Ascending aorta (tissue), 2 donors: ENCODE measurements at places on chromosomes 3 and 15.

DNA sequence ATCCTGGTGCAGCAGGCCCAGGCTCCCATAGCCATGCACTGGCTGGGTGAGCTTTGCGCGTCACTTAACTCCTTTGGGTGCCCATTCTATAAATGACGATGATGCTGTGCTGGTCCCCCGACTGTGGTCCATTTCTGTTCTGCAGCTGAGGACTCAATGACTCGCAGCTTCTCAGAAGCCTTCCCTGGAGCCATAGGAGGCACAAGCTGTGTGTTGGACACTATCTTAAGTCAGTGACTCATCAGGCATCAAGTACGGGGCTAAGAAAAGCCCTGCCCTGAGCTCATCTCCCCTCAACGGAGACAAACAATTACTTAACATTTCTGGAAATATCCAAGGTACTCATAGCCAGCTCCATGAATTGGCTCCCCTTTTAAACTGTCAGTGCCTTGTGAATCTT, 13.8 kb upstream of the MUSTN1 start:
- H3K27ac ChIP-seq: peak overlapping the region; percentile 92
- H3K36me3 ChIP-seq: peaks cover 37% of the 10 kb centered on the region
- no peak for DNase-seq
- H3K4me1 ChIP-seq: peaks cover 11% of the 10 kb centered on the region
- no peaks in the 10 kb centered on the region for H3K27me3 ChIP-seq

DNA sequence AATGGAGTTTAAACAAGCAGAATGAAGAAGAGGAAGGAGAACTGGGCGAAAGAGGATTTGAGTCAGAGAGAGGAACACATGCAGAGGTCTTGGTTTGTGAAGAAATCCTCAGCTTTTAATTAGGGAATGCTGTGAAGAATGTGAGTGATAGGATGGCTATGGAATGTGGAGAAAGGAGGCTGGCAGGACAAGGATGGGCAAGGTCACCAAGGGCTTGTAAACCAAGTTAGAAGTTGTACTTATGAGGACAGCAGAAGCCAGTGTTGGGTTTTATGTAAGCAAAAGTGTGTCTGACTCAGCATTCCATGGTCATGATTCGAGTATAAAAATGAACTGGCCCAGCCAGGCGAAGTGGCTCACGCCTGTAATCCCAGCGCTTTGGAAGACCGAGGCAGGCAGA, 60.0 kb upstream of the IL12A start:
- no peak overlapping the region for H3K4me3 ChIP-seq
- H3K27ac ChIP-seq: peak overlapping the region; percentile 23
- H3K4me1 ChIP-seq: peaks cover 6% of the 10 kb centered on the region
- DNase-seq: no peak

DNA sequence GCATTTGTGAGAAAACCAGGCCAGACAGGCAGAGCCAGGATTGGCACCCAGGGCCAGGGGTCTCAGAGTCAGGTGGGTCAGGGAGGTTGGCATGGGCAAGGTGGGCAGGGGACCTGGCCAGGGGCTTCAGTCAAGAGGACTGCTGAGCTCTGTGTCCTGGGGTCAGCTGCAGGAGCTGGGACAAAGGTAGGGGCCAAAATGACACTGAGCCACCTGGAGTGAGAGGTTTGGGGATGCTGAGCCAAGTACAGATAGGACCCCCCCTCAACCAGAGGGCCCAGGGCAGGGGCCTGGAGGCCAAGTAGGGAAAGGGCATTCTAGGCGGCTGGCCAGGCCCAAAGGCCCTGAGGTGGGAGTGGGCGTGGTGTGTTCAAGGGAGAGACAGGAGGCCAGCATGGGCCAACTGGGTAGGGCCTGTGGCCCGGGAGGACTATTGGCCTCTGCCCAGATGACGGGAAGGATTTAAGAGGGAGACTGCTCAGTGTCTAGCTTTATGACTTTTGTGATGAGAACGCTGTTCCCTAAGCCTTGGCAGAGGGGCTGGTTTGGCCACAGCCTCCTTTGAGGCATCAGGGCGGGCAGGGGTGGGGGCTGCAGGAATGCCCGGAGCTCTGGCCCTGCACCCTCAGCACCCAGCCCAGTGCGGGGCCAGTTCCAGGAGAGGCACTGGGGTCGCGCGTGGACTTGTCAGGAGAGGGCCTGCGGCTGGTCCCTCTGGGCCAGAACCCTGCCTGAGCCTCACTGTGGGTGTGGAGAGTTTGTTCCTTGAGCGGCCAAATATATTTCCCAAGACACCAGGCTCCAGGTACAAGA, 3.1 kb downstream of the CFAP100 start:
- DNase-seq: no peak
- H3K27me3 ChIP-seq: no peaks in the 10 kb centered on the region
- H3K4me3 ChIP-seq: no peak overlapping the region

- H3K36me3 ChIP-seq: no peaks in the 10 kb centered on the region
- no peaks in the 10 kb centered on the region for H3K4me1 ChIP-seq
- H3K4me3 ChIP-seq: no peak overlapping the region
- no peak for DNase-seq
- no peak overlapping the region for H3K27ac ChIP-seq
- H3K27me3 ChIP-seq: no peaks in the 10 kb centered on the region
Observed at GRCh38 chr3:35320646-35321407, 318.5 kb upstream of the ARPP21 start.

- no peaks in the 10 kb centered on the region for H3K27me3 ChIP-seq
- no peak overlapping the region for H3K27ac ChIP-seq
- H3K4me1 ChIP-seq: peaks cover 2% of the 10 kb centered on the region
- H3K4me3 ChIP-seq: no peak overlapping the region
- H3K36me3 ChIP-seq: no peaks in the 10 kb centered on the region
Observed at GRCh38 chr3:153437666-153438065, 275.6 kb downstream of the RAP2B start.

DNA sequence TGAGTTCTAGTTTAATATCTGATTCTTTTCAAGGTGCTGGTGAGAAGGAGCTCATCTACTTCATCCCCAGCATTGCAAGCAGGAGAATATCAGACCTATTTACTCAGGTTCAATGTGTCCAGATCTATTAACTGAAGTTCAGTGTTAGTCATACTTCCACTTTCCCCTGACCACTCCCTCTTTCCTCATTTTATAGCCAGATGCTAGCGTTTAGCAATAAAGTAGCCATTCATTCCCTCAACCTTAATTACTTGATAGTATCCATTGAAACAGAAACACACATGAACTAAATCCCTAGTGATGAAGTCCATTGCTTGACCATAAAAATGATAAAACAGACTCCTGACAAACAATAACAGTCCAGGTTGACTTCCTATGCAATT, 60.0 kb downstream of the RPL22L1 start:
- no peaks in the 10 kb centered on the region for H3K4me1 ChIP-seq
- H3K27ac ChIP-seq: no peak overlapping the region
- no peak overlapping the region for H3K4me3 ChIP-seq

- no peaks in the 10 kb centered on the region for H3K36me3 ChIP-seq
- H3K27ac ChIP-seq: no peak overlapping the region
- no peak for DNase-seq
- H3K4me3 ChIP-seq: no peak overlapping the region
- H3K4me1 ChIP-seq: no peaks in the 10 kb centered on the region
Observed at GRCh38 chr15:39438799-39439592, 141.9 kb upstream of the THBS1 start.
